ENCODE measurements at places on chromosomes 3 and 15.

- DNase-seq: no peak
Measured at GRCh38 chr3:119340014-119340413, 45.8 kb downstream of the ARHGAP31 start.

- DNase-seq: peak; percentile 74
Measured at GRCh38 chr3:12967606-12968351, 105.5 kb downstream of the IQSEC1 start.

- DNase-seq: no peak
Measured at GRCh38 chr15:99076109-99076508, 28.8 kb upstream of the SYNM start.

DNA sequence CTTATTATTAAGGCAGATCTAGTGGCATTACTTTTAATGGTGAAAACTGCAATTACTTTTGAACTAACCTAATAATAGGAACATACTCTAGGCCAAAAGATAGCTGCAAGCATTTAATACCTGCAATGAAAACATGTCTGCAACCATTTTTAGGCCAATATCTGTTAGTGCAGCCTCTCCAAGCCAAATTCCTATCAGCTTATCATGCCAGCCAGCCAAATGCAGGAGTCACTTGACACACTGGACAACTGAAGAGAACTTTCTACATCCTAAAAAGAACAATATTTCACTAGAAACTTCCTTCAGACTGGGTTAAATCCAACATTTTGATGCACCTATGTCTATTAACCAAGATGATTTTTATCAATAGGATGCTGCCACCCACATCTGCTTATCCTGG lies 33.8 kb downstream of the CCDC54 start:
- DNase-seq: no peak

DNA sequence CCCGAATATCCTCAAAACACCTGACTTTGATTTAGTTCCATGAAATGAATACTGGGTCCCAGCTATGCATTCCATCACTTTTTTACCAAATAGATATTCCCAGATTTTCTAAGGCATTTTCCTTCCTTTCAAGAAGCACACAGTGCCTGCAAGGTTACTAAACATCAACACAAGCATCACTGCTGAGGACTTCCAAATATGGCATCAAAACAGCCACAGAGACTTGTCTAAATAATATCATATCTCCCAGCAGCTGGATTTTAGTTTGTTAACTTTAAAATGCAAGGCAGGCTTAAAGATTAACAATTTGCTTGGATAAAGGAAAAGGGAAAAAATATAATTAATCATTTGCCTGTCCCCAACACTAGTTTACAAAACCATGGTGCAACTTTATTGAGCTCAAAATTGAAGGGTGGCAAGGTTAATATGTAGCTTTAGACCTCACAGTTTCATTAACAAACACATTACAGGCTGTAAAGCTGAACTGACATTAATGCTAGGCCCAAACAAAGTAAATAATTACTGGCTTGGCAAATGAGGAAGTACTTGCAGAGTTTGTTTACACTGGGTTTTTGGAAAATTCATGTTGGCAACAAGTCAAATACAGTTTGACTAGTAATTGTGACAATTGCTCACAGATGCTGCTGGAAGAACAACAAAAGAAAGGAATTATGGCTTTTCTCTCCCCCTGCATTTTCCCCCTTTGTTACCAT lies 401.7 kb upstream of the CDIN1 start:
- no peak for DNase-seq

GRCh38 chr15:26355472-26356074 lies 417.3 kb downstream of the GABRB3 start:
- no peak for DNase-seq

- DNase-seq: no peak
Measured at GRCh38 chr3:20842594-20843436, 656.8 kb upstream of the SGO1 start.

DNA sequence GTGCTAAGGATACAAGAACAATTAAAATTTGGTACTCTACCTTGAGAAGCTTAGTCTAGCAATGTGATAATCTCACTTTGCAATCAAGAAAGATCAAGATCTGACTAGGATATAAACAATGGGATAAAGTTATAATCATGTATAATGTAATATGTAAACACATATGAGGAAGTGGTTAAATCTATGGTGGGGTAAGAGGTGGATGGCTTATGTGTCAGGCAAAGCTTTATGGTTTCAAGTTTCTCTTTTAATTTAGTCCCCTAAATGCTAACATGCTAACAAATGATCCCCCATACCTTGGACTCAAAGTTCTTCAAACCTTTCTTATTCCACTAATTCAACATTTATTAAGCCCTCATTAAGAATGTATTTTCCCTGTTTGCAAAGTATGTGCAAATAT lies 2.5 kb downstream of the RSL24D1 start:
- DNase-seq: no peak

DNA sequence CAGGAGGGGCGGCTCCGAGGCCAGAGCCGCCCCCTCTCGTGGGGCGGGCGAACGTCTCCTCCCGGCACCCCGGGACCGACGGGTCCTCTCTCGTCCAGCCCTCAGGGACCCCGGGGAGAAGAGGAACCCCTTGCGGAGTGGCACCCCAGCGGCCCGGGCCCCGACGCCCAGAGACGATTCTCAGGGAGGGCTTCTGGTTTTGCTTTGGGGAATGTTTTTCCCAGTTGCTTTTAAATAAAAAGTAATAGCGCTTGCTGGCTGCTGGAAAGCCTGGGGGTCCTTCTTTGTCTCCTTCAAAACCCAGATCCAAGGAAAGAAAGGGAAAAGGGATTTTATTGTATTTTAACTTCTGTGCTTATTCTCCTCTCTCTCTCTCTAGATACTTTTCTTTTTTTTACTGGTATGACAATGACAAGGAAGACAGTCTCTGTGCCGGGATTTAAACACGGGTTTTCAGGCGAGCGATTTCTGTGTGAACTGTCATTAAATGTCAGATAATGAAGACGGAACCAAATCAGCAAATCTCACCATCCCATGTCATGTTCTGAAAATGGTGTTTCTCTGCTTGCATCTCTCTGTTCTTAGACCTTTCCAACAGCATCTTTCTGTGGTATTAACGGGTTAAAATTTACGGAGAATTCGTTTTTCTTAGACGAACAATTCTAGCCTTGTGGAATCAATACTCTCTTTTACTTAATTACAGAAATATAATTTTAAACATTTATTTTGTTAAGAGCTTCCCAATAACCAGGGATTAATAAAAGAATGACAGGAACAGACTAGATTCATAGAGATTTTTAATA lies 530 bp upstream of the PCOLCE2 start:
- no peak for DNase-seq

GRCh38 chr3:128366136-128366535 lies 100.6 kb downstream of the DNAJB8 start:
- no peak for DNase-seq

DNA sequence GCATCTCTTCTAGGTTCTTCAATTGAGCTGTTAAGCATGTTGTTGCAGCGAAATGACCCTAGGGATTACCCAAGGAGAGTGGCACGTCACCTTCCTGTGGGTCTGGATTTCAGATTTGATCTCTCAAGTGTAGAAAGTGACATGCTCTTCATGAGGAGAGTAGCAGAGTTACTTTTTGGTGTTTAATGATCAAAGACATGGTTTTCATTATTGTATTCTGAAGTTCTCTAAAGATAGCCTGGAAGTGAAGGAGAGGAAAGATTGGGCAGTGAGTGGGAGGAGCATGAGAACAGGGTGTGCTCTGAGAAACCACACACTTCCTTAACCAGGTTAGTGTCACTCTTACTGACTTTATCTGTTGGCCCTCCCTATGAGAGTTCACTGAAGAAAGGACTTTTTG lies 153.6 kb downstream of the AKAP13 start:
- peak; percentile 35 for DNase-seq

GRCh38 chr15:77907824-77908751 lies 169.4 kb downstream of the TBC1D2B start:
- peak; percentile 53 for DNase-seq

DNA sequence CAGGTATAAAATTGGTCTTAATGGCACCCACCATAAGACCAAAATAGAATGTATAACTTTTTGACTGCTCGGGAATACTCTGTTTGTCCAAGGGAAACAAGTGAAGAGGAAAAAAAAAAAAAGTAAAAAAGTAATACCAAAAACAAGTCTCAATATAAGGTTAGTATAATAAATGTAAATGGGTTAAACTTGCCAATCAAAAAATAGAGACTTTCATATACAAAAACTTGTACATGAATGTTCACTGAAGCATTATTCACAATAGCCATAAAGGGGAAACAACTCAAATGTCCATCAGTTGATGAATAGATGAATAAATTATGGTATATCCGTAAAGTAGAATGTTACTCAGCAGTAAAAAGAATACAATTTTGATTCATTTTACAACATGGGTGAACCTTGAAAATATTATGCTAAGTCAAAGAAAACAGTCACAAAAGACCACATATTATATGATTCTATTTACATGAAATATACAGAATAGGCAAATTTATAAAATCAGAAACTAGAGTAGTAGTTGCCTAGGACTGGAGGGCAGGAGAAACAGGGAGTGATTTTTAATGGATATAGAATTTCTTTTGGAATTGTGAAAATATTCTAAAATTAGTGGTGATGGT lies 39.6 kb upstream of the FGD5 start:
- no peak for DNase-seq

- no peak for DNase-seq
Measured at GRCh38 chr3:9347887-9348286, 15.0 kb upstream of the THUMPD3 start.

DNA sequence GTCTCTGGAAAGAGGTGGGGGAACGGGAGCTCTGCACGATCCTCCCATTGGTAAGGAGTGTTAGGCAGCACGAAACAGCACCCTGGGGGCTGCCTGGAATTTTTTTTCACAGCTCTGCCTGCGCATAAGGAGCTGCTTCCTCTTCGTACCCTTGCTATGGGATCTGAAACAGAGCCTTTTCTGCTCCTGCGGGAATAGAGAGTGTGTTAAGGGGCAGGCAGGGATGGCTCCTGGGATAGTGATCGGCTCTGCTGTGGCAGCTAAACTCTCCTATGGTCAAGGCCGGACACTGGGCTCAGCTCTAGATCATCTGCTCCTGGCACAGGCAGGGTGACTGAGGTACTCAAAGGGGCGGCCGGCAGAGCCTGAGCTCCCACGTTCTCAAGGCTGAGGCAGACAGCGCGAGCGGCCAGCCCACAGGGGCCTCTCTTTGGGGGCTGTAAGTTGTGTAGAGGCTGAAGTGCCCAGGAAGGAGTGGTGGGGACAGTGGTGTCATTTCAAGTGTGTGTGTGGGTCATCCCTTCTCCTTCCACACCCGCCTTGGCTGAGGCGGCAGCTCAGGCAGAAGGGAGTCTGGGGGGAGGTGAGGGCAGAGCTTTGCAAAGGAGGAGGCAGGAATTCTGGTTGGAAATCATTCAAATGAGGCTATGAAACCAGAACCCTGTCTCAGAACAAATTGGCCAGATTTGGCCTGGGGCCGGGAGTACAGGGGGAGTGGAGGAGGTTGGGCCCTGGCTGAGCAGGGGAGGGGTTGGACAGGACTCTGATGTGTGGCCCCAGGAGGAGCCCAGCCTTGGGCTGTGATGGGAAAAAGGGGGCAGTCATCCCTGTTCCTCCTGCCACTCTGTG lies 31.0 kb downstream of the EPHB3 start:
- no peak for DNase-seq

DNA sequence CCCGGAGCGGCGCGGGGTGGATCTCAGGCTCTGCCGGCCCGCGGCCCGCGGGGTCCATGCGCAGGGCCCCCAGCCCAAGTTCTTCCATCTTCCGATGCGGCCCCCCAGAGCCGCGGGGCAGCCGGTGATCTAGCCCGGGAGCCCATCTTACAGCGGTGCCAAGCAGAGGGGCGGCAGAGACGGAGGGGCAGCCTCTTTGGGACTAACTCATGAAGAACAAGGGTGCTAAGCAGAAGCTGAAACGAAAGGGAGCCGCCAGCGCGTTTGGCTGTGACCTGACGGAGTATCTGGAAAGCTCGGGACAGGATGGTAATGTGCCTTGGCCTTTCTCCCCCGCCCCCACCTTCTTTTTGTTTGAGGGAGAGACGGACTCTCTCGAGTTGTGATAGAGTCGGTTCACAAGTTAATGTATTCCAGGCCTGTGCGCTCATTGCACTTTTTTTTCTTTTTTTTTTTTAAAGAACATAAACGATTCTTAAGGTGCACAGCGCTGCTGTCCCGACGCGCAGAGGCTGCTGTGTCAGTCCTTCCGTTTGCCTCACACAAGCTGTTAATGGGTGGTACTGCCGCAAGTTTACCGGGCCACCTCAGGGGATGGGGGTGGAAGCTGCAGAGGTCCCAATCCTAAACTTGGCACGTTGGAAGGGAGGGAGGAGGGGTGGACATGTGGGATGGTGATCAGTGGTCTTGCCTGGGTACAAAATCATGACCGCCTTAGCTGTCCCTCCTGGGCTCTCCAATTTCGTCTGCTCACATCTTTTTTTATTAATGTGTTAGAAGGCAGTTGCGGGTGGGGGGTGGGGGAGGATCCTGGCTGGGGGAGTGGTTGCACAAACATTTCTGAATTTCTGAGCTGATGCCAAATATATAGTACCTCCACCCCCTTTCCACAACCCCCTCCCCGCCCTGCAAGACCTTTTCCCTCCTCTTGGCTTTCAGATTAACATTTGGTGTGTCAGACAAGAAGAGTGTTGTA lies 801 bp downstream of the ARHGAP31 start:
- DNase-seq: peak; percentile 23

DNA sequence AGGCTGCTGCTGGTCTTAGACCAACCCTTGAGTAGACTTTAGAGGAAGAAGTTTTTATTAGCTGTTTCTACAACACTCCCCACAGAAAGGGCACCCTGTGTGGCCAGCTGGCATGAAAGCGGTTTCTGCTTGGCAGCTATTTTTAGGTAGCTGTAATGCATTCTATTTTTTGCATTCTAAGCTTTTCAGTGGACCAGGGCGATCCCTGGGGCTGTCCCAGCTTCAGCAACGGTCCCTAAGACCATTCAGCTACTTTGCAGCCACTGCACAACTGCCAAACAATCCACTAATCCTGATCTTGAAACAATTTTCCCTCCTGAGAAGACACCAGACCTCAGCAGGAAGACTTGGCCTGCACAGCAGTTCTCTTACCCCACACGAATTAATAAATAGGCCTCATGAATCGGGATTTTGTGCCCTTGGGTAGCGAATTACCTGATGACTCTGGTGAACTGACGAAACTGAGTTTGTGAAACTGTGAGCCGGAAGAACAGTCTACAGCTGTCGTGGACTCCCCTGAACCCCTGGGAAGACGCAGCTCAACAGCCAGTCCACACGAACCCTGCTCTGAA lies 14.6 kb upstream of the TFRC start:
- peak; percentile 78 for DNase-seq

DNA sequence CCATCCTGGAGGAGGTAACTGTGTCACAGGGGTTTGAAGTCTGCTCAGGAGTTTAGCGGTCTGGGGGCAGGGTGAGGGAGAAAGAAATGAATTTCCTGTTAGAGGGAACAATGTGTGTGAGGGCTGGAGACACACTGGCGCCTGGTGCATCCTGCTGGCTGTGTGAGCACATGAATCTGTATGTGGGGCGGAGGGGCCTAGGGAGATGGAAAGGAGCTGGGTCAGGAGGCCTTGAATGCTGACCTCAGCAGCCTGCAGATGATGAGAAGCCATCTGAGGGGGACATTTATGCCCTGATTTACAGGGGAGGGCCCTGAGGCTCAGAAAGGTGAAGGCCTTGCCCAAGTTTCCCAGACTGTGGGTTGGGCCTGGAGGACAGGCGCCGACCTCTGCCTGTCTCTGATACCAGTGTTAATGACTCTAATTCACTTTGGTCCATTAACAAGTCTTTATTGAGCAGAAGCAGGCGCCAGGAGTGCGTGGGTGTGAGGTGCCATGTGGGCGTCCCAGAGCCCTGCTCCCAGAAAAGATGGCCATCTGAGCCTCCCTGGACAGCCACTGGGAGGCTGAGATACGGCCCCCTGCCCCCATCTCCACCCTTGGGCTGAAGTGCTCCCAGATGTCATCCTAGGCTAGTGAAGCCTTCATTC lies 34.8 kb downstream of the LINGO1 start:
- DNase-seq: no peak

- DNase-seq: no peak
Measured at GRCh38 chr3:31288641-31289100, 244.1 kb upstream of the STT3B start.

Measured in stimulated activated naive B cell treated with anti-CD40 and anti-IgM and Interleukin-4, amounts not matched to agents 10 μg/mL and 1 μg/mL and 100 μg/mL, for 72 hours (primary cell).